ENCODE measurements at places on chromosomes 11 and 22.

- peaks cover 15% of the 10 kb centered on the region for H3K4me1 ChIP-seq
- H3K27ac ChIP-seq, result no peak overlapping the region
- no peaks in the 10 kb centered on the region for H3K27me3 ChIP-seq
These were observed 11.2 kb upstream of the MDK start for GRCh38 chr11:46370253-46370652.

GRCh38 chr22:23045461-23045860 is 24.9 kb upstream of the GNAZ start:
- no peak for DNase-seq
- no peaks in the 10 kb centered on the region for H3K4me1 ChIP-seq
- peaks cover 49% of the 10 kb centered on the region for H3K27me3 ChIP-seq
- no peak overlapping the region for H3K4me3 ChIP-seq
- no peaks in the 10 kb centered on the region for H3K36me3 ChIP-seq

- no peaks in the 10 kb centered on the region for H3K36me3 ChIP-seq
- no peak overlapping the region for H3K4me3 ChIP-seq
- no peak for DNase-seq
- H3K27ac ChIP-seq, result no peak overlapping the region
These were observed 1.2 kb upstream of the SLN start for GRCh38 chr11:107713009-107713408.

GRCh38 chr11:27505781-27506180 is 788 bp downstream of the LIN7C start:
- peaks cover under 1% of the 10 kb centered on the region for H3K36me3 ChIP-seq
- H3K4me3 ChIP-seq, result peak overlapping the region; percentile 96
- DNase-seq, result no peak
- H3K27ac ChIP-seq, result peak overlapping the region; percentile 98

DNA sequence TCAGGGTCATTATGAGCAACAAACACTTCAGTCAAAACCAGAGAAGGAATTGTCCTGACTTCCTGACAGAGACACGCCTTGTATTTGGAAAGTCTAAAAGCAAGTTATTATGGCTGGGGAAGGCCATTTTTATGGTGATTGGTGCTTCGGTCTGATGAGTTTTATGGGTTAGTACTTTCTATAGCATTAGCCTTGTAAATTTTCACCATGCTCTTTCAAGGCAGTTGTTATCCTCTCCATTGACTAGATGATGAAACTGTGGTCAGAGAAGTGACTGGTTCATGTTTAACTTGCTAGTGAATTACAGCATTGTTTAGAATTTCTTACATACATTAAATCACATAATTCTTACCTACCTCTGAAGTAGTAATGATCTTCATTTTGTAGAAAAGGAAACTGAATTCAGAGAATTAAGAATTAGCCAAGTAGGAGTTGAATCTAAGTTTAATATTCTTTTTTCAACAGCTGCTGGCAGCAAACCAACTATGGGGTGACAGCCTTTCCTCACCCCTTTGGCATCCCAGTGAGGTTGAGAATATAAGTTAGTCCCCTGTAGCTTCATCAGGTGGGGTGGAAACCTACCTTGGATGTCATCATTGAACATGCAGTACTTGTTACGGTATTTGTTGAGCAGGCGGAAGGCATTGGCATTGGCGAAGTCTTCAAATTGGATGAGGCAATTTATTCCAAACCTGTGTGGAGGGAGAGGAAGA is 90.0 kb downstream of the CCDC81 start:
- peaks cover 8% of the 10 kb centered on the region for H3K4me1 ChIP-seq
- H3K4me3 ChIP-seq, result no peak overlapping the region
- H3K27ac ChIP-seq, result no peak overlapping the region
- DNase-seq, result no peak

- H3K4me1 ChIP-seq, result no peaks in the 10 kb centered on the region
- H3K27ac ChIP-seq, result no peak overlapping the region
- no peak for DNase-seq
- no peak overlapping the region for H3K4me3 ChIP-seq
- H3K27me3 ChIP-seq, result peaks cover 37% of the 10 kb centered on the region
- H3K36me3 ChIP-seq, result no peaks in the 10 kb centered on the region
These were observed 93.3 kb downstream of the BRD1 start for GRCh38 chr22:49734390-49734789.

GRCh38 chr11:80943226-80943625 is 1502.4 kb upstream of the TENM4 start:
- no peak overlapping the region for H3K27ac ChIP-seq
- H3K27me3 ChIP-seq, result no peaks in the 10 kb centered on the region
- no peaks in the 10 kb centered on the region for H3K36me3 ChIP-seq
- peaks cover 3% of the 10 kb centered on the region for H3K4me1 ChIP-seq

DNA sequence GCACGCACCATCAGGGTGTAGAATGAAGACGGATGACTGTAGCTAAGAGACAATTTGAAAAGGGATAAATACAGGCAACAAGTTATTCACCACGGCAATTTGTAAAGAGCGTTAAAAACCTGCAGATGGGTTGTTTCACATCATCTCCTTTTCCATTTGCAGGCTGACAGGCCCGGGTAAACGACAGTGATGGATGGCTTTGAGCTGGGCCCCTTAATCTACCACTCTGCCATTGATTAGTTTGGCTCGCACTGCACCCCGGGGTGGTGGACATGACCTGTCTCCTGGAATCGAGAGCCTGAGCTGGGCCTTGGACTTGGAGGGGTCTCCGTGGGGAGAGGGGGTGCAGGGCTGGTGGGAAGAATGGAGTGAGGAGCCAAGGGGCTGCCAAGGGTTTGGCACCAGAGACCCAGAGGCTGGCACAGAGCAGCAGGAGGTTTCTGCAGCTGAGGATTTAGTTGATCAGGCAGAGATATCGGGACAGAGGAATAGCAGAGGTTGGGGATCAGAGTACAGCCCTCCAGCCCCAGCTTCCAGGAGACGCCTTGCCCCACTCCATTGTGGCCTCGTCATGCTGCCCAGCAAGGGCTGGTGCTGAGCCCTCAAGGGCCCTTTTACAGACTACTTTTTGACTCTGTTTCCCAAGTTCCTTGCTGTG is 110.6 kb upstream of the NECTIN1 start:
- DNase-seq, result no peak
- H3K27me3 ChIP-seq, result peaks cover 6% of the 10 kb centered on the region
- peaks cover 5% of the 10 kb centered on the region for H3K4me1 ChIP-seq
- H3K4me3 ChIP-seq, result no peak overlapping the region

GRCh38 chr11:68828957-68829356 is 12.8 kb downstream of the CPT1A start:
- no peaks in the 10 kb centered on the region for H3K36me3 ChIP-seq
- no peaks in the 10 kb centered on the region for H3K27me3 ChIP-seq
- no peaks in the 10 kb centered on the region for H3K4me1 ChIP-seq
- H3K27ac ChIP-seq, result no peak overlapping the region

- no peak for DNase-seq
- H3K27ac ChIP-seq, result no peak overlapping the region
- peaks cover 27% of the 10 kb centered on the region for H3K36me3 ChIP-seq
- H3K27me3 ChIP-seq, result no peaks in the 10 kb centered on the region
- H3K4me1 ChIP-seq, result no peaks in the 10 kb centered on the region
These were observed 12.3 kb upstream of the CYP2D6 start for GRCh38 chr22:42142771-42143461.

GRCh38 chr11:10914050-10914449 is 56.2 kb upstream of the ZBED5 start:
- H3K4me1 ChIP-seq, result peaks cover 21% of the 10 kb centered on the region
- no peak for DNase-seq
- peaks cover 16% of the 10 kb centered on the region for H3K36me3 ChIP-seq
- H3K27ac ChIP-seq, result no peak overlapping the region
- H3K4me3 ChIP-seq, result no peak overlapping the region

- no peak for DNase-seq
- H3K36me3 ChIP-seq, result no peaks in the 10 kb centered on the region
- H3K4me1 ChIP-seq, result peaks cover 8% of the 10 kb centered on the region
- no peaks in the 10 kb centered on the region for H3K27me3 ChIP-seq
- no peak overlapping the region for H3K4me3 ChIP-seq
These were observed 811.0 kb upstream of the CCDC90B start for GRCh38 chr11:84097186-84097585.

DNA sequence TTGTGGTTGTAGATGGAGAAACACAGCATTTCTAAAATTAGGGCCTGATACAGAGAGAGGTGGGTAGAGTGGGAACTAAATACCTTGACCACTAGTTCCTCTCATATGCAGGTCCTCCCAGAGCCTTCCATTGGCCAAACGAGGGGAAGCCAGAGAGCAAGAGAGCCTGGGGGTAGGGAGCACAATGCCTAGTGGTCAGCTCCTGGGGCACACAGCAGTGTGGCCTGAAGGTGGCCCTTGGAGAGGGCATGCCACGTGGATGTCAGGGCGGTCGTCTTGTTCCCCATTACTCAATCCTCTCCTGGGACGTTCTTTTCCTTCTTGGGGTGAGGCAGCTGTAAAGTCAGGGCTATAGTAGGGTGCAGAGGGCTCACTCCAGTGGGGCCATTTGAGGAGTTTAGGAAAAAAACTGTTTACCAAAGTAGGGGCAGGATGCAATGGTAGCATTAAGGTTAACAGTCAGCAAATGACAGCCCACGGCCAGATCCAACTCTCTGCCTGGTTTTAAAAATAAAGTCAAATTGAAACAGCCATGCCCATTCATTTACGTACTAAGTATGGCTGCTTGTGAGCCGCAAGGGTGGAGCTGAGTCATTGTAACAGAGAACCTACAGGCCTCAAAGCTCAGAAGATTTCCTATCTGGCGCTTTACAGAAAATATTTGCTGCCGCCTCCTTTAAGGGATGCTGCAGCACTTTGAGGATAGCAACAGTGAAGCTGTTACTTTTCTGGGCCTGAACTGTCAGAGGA is 7.6 kb downstream of the MYO18B start:
- no peak for DNase-seq
- H3K4me1 ChIP-seq, result no peaks in the 10 kb centered on the region
- no peak overlapping the region for H3K4me3 ChIP-seq
- no peak overlapping the region for H3K27ac ChIP-seq

DNA sequence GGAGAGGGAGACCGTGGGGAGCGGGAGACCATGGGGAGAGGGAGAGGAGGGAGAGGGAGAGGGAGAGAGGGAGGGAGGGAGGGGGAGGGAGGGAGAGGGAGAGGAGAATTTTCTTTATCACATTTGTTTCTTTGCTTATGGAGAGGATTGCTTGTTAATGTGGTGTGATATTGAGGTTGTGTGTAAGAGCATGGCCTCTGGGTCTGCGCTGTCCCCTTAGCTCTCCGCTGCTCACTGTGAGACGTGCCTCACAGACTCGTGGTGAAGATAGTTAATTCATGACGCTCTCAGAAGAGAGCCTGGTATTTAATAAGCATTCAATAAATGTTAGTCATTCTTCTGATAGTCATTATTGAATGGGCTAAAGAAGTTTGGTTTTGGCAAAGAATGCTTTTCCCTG is 26.2 kb downstream of the PPFIA1 start:
- no peak overlapping the region for H3K27ac ChIP-seq
- peaks cover 31% of the 10 kb centered on the region for H3K36me3 ChIP-seq
- no peak overlapping the region for H3K4me3 ChIP-seq
- no peaks in the 10 kb centered on the region for H3K27me3 ChIP-seq
- H3K4me1 ChIP-seq, result peaks cover 6% of the 10 kb centered on the region

- no peak overlapping the region for H3K4me3 ChIP-seq
- H3K27me3 ChIP-seq, result no peaks in the 10 kb centered on the region
- peaks cover 6% of the 10 kb centered on the region for H3K4me1 ChIP-seq
- H3K36me3 ChIP-seq, result peaks cover 4% of the 10 kb centered on the region
- DNase-seq, result no peak
These were observed 25.1 kb upstream of the GUCY1A2 start for GRCh38 chr11:107043242-107044006.

All from mesothelial cell of epicardium (in vitro differentiated cells).